Liver (tissue), 10 donors: ENCODE measurements at places on chromosomes 6 and 20. TPM values are rescaled to one million over a fixed set of nuclear protein-coding genes. Genes with fewer than 3 reads are reported as not detected.

The C4B gene
- polyA plus RNA-seq, result 1,699 TPM

The BICRAL gene
- polyA plus RNA-seq, result 1.7 TPM

The ANGPT4 gene
- 0.07 TPM for polyA plus RNA-seq

The SYNCRIP gene
- polyA plus RNA-seq, result 30.9 TPM

The BIRC7 gene
- polyA plus RNA-seq, result not detected

The RSPO4 gene
- polyA plus RNA-seq, result not detected

The SUN5 gene
- polyA plus RNA-seq, result not detected

The BMP5 gene
- 0.42 TPM for polyA plus RNA-seq

The CST5 gene
- not detected for polyA plus RNA-seq

The DCDC2 gene
- polyA plus RNA-seq, result 1.3 TPM

The OGFR gene
- 5.9 TPM for polyA plus RNA-seq

The VSTM2L gene
- polyA plus RNA-seq, result 0.62 TPM

The CALHM4 gene
- not detected for polyA plus RNA-seq

The ANKS1A gene
- polyA plus RNA-seq, result 4.3 TPM

The C20orf141 gene
- polyA plus RNA-seq, result not detected

The IMPG1 gene
- polyA plus RNA-seq, result not detected

The HLA-DQA1 gene
- polyA plus RNA-seq, result 10.2 TPM
